ENCODE measurements at places on chromosomes 4 and X.

DNA sequence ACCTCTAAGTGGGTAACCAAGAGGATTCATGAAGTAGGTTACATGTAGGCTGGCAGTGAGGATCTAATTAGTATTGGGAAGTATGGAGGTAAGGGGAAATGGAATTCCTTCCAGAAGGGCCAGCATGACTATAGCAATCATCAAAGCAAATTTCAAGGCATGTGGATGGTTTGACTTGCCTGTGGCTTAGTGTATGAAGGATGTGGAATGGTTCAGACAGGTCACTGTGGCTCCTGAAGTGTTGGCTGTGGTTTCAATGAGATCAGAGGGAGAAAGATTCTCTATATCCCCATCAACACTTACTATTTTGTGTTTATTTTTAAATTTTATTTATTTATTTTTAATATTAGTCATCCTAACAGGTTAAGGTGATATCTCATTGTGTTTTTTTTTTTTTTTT lies 121.6 kb upstream of the TBC1D9 start:
- DNase-seq = no peak

DNA sequence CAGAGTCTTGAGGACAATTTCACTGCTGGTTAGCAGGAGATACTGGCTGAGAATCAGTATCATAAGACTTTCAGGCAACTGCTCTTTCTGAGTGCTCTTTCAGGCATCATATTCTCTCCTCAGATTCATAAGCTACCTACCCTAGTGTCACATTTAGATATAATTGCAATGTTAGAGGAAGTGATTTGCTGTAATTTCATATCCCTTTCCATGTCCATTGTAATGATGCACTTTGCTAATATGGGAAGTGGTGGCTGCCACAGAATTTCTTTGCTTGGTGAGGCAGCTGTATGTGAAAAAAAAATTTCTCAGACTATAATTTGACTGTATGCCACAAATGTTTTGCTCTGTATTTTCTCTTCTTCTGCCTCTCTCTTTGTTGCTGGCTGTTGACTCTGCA lies 63.3 kb downstream of the DOCK11 start:
- no peak for DNase-seq

GRCh38 chr4:2136726-2137125 lies 77.6 kb downstream of the NAT8L start:
- no peak for DNase-seq

DNA sequence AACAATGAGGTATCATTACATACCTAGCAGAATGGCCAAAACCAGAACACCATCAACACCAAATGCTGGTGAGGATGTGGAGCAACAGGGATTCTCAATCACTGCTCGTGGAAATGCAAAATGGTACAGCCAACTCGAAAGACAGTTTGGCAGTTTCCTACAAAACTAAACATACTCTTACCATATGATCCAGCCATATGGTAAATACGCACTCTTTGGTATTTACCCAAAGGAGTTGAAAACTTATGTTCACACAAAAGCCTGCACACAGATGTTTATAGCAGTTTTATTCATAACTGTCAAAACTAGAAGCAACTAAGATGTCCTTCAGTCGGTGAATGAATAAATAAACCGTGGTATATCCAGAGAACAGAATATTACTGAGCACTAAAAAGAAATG lies 7.8 kb downstream of the CASP3 start:
- DNase-seq = no peak

GRCh38 chrX:30275498-30275897 lies 28.6 kb downstream of the MAGEB1 start:
- no peak for DNase-seq

DNA sequence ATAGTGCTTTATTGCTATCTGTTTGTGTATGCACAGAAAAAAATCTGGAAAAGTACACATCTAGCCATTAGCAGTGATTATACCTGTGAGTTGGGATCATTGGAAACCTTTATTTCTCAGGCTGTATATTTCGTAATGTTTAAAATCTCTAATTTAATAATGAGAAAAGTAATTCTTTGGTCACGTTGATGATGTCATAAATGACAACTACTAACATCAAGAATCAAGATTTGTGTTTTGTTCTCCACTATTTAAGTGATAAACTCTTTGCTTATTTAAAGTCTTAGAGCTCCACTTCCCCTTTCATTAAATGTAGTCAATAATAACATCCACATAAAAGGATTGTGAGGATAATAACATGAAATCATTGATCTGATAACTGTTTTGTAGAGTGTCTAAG lies 126.2 kb downstream of the TMA16 start:
- no peak for DNase-seq

DNA sequence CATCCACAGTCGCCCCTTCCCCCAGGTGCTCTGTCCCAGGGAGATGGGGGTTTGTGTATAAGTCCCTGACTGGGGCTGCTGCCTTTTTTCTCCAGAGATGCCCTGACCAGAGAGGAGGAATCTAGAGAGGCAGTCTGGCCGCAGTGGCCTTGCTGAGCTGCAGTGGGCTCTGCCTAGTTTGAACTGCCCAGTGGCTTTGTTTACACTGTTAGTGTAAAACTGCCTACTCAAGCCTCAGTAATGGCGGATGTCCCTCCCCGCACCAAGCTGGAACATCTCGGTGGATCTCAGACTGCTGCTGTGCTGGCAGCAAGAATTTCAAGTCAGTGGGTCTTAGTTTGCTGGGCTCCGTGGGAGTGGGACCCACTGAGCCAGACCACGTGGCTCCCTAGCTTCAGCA lies 102.6 kb upstream of the GIMD1 start:
- DNase-seq = no peak

- DNase-seq = no peak
Observed at GRCh38 chr4:110613745-110614144, 9.1 kb downstream of the PITX2 start.

GRCh38 chr4:135724421-135724820 lies 1522.8 kb upstream of the PABPC4L start:
- DNase-seq = no peak

DNA sequence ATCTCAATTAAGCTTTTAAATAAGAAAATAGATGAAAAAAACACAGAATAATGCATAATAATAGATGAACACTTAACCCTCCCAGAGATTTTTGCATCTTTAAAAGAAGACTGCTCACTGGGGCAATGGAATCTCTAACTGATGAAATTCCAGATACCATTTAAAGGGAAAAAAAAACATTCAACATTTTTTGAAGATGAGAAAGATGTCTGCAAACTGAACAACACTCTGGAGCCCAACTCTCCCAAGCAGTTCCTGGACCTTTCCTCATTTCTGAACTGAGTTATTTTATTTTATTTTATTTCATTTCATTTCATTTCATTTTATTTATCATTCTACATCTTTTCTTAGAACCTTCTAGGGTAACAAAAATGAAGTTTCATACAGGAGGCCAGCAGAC lies 90.7 kb downstream of the CORIN start:
- DNase-seq = no peak

- DNase-seq = no peak
Observed at GRCh38 chr4:151806511-151806927, 45.7 kb upstream of the GATB start.

DNA sequence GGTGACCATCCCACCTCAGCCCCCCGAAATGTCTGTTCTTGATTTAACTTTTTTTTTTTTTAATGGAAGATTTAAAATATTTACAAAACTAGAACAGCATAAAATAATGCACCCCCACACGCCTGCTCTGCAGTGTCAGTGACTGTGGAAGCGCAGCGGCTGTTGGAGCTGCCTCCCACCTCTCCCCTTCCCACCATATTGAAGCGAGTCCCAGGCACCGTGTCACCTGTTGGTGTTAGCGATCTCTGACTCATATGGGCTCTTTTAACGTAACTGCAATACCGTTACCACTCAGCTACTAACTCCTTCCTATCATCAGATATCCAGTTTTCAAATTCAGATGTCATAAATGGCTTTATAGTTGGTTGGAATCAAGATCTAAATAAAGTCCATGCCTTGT lies 17.1 kb upstream of the TADA2B start:
- DNase-seq = no peak

DNA sequence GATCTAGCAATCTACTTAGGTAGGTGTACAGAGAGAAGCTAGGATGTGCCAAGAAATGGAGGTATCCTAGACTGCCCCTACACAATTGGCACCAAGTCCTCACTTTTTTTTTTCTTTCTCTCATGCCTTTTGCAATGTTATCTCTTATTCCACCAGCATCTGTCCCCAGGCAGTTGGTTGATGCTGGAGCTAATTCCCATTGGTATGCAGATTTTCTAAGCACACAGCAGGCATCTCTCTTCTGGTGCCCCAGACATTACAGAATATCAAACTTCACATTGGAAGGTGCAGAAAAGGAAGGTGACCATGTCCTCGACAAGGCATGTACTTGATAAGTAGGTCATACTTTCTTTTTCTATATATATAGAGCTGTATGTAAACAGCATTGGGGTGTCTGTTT lies 21.6 kb downstream of the LUZP4 start:
- DNase-seq = no peak

GRCh38 chrX:113512700-113513395 lies 672.2 kb upstream of the AMOT start:
- no peak for DNase-seq

GRCh38 chr4:110296892-110297291 lies 98.5 kb upstream of the ELOVL6 start:
- no peak for DNase-seq

DNA sequence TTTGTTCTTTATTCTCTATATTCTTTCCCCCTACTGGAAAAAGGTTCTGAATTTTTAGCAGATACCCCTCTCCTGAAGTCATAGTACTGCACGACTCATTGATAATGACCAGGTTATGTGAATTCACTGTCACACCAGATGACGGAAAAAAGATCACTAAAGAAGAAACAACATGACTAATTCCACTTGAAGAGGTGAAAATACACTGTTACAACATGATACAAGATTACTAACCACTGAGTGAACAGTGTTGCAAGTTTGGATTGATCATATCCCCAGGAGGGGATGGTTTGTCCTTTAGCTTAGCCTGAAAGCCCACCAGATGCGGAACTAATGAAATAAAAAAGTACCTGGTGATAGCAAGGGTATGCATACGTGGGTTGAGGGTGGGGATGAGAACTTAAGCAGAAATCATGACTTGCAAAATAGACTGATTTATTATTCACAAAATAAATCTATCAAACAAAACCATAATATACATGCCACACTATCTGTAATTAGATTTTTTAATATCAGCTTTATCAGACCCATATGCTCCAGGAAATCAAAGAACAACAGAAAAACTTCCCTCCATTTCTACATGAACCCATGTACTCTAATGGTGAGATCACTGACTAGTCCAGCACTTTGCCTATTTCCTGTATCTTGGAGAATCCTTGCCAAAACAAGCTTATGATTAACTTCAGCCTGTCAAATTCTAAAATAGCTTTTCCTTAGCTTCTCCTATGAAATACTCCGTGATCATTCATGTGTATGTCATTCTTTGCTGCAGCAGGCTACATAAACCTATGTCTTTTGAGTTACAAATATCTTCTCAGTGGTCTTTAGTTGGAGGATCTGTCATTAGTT lies 257.4 kb upstream of the AGA start:
- no peak for DNase-seq

GRCh38 chr4:41379230-41379629 lies 122.5 kb downstream of the UCHL1 start:
- no peak for DNase-seq

DNA sequence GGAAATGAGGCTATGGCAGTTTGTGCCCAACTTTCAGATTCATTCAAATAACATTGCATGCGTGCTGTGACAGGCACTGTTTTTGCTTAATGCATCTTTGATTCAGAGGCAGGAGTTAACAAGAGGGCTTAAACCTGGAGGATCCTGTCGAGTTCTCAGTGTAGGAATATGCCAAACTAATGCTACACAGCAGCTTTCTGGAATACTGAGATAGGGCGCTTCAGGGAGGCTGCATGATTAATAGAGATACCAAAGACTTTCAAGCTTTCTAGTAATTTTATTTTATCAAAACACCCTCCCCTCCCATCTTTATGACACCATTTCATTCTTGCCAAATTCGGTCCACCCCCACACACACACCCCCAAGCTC lies 636 bp upstream of the TIMM8A start:
- no peak for DNase-seq

GRCh38 chr4:26731351-26732035 lies 129.1 kb upstream of the STIM2 start:
- DNase-seq = no peak

DNA sequence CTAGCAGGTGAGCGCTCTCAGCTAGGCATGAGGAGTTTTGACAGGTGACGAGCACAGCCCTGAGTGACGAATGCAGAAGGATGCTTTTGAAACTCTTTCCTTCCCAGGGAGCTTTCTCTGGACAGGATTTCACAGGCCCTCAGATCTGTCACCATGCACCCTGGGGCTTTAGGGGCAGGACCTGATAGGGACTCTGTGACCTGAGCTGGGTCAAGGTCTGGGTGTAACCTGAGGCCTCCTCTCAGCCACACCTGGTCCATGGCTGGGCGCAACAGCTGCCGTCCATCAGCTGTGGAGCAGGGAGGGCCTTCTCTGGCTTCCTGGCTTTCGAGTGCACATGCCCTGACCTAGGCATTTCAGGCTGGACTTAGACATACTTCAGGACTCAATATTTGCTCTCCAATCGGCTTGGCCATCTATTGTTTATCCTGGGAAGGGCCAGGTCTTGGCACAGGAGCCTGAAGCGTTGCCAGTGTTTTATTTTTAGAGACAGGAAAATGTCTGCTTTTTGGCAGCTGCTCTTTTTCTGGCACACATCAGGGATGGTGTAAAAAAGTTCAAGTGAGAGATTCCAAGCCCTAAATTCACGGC lies 56.4 kb downstream of the C4orf51 start:
- DNase-seq = no peak

DNA sequence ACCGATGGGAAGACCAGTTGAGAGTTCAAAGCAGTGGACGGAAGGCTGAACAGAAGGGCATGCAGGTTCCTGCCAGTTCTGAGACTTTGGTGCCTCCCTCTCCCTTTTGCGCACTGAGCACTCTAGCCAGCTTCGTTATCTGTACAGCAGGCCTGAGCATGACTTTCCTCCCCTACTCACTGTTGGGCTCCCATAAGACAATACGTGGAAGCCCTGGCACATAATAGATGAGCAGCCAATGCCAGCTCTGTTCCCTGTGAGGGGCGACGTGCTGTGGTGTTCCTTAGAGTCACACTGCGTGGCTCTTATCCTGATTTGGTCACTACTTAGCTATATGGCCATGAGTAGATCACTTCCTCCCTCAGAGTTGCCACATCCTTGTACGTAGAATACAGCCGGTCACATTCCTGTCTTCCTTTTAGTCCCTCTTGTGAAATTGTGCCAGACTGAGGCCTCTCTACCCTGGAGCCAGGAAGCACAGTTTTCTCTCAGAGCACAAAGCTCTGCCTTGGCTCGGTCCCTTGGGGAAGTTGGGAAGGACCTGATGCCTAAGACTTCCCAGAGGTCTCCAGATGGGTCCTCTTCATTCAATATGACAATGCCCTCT lies 160.4 kb upstream of the MAMLD1 start:
- DNase-seq = no peak

- no peak for DNase-seq
Observed at GRCh38 chrX:19639056-19639455, 123.7 kb upstream of the MAP3K15 start.

DNA sequence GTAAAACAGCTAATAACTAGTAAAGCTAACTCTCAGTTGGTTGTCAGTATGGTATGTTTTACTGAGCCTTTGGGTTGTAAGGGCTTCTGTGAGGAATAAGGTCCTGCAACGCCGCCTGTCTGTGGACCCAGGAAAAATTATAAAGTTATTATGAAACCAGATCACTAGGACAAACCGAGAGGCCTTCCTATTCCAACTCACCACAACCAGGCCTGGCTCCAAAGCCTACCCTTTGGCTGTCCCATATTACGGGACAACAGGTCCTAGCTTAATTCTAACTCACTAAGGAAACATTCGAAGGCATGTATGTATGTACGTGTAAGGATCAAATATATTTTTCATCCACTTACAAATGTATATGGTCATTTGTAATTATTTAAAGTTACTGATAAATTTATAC lies 1.4 kb downstream of the ANKRD17 start:
- peak; percentile 82 for DNase-seq

All from natural killer cell (primary cell).